ENCODE measurements at places on chromosomes 16 and 17. TPM values are rescaled to one million over a fixed set of nuclear protein-coding genes. Genes with fewer than 3 reads are reported as not detected.

DNA sequence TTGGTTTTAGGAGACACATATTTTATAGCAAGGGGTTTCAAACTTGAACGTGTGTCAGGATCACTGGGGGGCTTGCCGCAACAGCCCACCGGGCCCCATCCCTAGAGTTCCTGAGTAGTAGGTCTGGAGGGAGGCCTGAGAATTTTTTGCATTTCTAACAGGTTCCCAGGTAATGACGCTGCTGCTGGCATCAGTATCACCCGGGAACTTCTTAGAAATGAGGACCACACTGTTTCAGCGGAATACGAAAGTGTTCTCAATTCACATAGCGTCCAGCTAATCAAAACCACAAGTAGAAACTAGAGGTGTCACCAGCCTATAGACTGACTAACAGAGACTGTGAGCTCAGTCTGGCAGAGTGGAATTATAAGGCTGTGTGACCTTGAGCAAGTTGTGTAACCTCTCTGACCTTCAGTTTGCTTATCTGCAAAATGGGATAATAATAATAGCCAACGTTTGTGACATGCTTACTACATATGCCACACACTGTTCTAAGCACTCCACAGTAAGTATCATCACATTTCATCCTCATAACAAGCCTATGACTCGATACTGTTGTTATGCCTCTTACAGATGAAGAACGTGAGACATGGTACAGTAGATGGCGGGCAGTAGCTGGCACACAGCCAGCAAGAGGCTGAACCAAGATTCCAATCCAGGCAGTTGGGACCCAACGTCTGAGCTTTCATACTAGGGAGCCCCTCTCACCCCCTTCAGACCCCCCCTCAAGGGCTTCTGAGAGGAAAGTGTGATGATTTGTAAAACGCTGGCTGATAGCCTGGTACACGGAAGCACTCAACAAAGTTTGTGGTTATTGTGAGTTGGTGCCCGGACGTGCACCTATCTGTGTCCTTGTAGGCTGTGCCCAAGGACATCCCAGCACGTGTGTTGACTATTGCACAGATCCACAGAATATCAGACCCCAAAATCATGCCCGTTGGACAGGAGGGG lies 4.6 kb upstream of the ICAM2 start:
- DNase-seq, result no peak

The RPL38 gene
- total RNA-seq, result 400 TPM

- no peak for DNase-seq
Observed at GRCh38 chr17:259341-259976, 78.0 kb upstream of the DOC2B start.

DNA sequence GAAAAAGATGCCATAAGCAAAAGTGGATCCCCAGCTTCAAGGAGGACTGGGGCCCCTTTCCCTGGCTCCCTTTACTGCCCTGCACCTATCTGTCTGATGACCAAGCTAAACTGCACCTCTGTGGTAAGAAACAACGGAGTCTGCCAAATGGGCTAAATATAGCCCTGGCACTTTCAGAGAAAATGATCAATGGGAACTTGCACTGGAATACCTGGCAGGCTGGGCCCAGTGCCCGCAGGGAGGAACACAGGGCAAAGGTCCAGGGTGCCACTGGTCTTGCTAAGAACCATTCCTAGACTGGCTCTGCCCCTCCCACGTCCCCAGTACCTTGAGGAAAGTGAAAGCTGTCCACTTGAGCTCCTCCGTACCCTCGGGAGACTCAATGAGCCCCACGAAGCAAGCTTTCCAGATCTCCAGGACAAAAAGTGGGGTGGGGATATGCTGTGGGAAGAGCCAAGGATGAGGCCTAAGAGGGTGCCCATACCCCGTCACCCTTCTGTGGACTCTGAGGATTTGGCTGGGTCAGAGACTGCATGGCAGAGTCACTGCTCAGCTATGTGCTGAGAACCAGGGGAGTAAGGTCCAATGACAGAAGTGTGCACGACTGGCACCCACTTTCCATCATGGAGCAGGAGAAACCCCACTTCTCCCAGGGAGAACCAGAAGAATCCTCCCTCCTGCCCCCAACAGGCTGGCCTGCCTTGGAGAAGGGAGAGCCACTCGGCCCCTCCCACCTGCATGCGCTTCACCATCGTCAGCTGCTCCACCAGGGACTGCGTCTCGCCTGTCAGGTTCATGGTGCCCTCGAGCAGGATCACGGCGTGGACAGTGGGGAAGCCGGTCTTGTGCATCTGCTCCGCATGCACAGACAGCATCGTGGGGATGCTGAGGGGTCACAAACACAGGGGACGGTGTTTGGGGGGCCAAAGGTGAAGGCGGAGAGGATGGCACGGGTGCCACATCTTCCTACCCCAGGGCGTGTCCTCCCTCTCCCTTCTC lies 17.4 kb downstream of the CSF3 start:
- no peak for DNase-seq

DNA sequence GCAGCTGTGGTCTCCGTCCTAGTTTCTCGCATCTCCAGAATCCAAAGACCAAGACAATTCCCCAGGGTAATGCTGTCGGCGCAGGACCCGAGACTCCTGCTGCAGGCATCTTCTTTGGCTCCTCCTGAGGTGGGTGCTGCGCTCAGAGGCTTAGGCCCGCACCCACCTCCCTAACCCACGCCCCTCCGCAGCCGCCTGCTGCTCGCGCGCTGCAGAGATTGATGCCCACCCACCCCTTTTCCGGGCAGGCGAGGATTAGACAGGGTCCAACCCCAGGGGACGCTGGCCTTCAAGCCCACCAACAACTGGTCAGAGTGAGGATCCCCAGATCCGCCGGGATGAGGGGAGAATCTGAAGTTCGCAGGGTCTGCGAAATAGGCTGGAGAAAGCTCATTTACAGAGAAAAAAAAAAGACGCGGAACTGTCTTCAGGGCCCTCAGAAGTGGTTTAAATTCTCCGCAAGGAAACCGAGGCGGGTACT lies 27.9 kb downstream of the SLFN11 start:
- DNase-seq, result no peak

- no peak for DNase-seq
Observed at GRCh38 chr17:21031756-21032396, 10.9 kb downstream of the USP22 start.

- no peak for DNase-seq
Observed at GRCh38 chr16:67977005-67977404, 3.3 kb downstream of the DPEP3 start.

The RTN4RL1 gene
- total RNA-seq, result 0.90 TPM

The MMP2 gene
- 1,244 TPM for total RNA-seq

The MMP25 gene
- total RNA-seq, result not detected

- no peak for DNase-seq
Observed at GRCh38 chr17:74332763-74333283, 6.8 kb downstream of the KIF19 start.

DNA sequence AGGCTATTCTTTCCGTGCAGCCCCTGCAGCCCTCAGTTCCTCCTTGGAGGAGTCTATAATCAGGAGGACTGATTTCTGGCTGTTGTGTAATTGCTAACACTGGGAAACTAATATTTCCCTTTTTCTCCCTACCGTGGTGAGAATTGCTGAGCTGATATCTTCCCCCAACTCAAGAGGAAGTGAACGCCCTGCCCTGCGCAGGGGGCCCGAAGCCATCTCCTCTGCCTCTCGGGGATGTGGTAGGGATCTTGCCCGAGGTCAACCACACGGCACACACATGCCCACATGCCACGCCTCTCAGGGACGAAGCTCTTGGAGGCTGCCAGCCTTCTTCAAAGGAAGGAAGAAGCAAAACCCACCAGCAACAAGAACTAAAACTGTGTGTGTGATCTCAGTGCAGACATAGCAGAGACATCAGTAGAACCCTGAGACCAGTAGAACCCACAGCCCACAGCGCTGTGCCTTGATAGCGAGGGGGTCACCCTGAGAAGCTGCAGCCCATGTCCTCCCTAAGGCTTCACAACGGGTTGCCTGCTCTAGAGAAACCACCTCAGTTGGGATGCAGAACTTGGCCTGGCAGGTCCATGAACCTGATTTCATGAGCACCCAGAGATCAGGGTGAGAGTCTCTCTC lies 8.9 kb upstream of the ULK2 start:
- DNase-seq, result no peak

GRCh38 chr17:1511290-1511689 lies 5.1 kb downstream of the INPP5K start:
- peak; percentile 52 for DNase-seq

DNA sequence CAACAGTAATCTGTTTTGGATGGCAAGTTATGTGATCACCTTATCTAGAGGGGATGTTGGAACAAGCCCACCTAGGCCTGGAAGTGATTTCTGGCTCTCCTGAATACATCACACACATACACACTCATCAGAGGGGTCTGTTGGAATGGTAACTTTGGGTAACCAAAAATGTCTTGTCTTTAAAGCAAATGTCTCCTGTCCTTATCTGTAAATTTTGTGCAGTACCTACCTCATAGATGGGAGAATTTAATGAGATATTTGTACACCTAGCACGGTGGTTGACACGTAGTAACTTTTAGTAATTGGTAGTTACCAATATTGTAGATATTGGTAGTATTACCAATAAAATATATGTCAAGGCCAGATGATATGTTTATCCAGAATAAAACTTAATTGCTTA lies 24.7 kb downstream of the HAPSTR1 start:
- no peak for DNase-seq

DNA sequence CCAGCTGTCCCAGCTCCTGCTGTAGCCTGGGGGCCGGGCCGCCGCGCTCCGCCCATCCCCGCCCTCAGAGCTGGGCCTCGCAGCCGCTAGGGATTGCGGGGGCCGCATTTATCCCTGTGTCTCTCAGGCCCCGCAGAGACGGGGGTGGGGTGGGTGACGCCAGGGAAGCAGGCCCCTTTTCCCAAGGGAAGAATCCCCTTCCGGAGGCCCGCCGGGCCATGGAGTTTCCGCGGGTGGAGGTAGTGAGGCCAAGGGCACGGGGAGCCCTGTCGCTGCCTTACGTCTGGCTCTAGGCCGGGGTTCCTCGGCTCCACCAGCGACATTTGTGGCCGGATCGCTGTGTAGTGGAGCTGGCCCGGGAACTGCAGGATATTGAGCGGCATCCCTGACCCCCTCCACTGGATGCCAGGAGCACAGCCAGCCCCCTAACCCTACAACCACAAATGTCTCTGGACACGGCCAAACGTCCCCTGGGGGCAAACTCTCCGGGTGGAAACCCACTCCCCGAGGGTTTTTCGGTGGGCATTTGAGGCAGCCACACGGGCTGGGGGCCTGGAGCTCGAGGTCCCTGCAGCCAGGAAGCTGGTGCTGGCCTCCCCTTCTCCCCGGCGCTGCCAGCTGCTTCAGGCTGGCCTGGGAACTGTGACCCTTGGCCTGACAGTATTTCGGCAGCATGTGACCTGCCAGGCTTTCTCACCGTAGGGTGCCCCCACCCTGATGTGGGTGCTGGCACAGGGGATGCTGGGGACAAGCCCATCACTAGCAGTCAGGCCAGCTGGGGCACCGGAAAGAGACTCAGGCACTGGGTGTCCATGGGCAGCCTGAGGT lies 12.0 kb upstream of the CD300A start:
- peak; percentile 50 for DNase-seq

- no peak for DNase-seq
Observed at GRCh38 chr16:65534121-65534528, 412.3 kb upstream of the CDH11 start.

DNA sequence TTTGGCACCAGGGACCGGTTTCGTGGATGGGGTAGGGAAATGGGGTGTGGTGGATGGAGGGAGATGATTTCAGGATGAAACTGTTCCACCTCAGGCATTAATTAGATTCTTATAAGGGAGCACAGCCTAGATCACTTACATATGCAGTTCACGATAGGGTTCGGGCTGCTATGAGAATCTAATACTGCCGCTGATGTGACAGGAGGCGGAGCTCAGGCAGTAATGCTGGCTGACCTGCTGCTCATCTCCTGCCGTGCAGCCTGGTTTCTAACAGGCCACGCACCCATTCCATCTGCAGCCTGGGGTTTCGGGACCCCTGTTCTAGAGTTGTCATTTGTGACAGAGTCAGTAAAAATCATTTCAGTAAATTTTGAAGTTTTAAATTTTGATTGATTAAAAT lies 99.7 kb downstream of the CHD9 start:
- DNase-seq, result no peak

The MRC2 gene
- 245 TPM for total RNA-seq

GRCh38 chr16:84614623-84614967 lies 3.3 kb downstream of the COTL1 start:
- no peak for DNase-seq

DNA sequence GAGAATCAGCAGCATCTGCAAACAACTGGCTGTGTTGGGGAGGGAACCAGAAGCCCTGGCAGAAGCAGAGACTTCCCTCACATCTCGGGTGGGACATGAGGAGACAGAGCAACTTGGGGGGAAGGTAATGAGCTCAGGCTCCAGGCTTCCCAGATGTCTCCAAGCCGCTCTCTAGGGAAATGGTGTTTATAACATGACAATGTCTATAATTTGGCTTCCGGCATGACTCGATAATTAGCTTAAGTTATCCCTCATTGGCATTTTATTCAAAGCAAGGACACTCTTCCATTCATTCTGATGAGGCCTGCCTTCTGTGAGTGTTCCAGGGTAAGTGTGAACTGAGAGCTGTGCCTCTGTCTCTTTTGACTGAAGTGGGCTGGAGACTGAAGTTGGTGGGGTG lies 14.7 kb upstream of the MLLT6 start:
- no peak for DNase-seq

DNA sequence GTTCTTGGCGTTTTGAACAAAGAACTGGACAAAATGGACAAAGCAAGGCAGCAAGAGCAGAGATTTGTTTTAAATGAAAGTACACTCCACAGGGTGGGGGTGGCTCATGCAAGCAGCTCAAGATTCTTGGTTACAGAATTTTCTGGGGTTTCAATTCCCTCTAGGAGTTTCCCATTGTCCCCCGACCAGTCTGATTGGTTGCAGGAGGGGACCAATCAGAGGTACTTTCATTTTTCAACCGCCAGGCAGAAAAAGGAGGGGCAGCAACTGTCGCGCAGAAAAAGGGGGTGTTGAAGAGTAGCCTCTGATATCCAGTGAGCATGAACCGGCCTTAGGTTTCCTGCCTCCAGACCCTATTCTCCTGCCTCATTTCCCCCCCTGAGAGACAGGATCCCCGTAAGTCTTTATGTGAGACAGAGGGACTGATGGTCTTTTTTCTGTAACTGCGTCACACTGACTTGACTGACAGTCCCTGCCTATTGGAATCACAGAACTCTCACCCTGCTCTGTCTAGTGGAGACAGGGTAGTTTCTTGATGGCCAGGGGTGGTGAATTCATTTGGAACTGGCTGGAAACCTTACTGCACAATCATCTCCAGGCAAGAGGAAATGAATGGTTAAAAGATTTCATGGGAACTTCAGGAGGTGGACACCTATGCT lies 59.4 kb upstream of the ALOX12 start:
- no peak for DNase-seq

GRCh38 chr17:35022536-35023063 lies 40.9 kb downstream of the RFFL start:
- DNase-seq, result peak; percentile 88

DNA sequence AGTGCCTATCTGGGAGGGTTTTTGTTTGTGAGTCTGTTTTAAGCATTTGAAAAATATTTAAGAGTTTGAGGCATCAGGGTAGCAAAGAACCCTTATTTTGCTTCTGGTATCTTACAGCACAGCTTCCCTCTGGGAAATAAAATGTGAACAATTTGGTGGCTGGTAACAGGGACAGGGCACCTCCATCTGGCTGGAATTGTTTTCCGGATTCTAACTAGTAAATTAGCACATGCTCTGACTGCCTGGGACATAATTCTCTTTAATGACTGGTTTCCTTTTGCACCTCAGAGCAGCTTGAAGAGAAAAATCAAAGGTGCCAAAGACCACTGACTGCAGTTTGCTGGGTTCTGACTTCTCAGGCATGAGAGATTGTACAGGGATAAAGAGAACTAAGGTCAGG lies 469.1 kb downstream of the GRIN2A start:
- no peak for DNase-seq

The ACSM5 gene
- not detected for total RNA-seq

GRCh38 chr17:6853764-6854442 lies 22.4 kb upstream of the TEKT1 start:
- no peak for DNase-seq
